ENCODE measurements at places on chromosomes 11 and 22. TPM values are rescaled to one million over a fixed set of nuclear protein-coding genes. Genes with fewer than 3 reads are reported as not detected.

DNA sequence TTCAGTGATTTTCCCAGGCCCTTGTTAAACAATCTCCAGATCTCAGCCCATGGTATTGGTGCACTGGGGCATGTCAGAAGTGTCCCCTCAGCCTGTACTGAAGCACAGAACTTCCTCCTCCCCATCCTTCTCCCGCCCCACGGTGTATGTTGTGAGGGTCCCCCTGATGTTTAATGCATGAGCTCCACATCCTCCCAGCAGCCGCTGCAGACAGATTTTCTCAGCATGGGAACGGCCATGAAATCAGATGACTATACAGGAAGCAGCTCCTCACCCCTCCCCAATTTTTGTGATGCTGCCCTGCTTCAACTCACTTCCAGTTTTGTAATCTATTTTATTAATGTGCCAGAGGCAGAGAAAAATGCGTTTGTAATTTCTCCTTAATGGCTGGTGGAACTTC lies 406.0 kb downstream of the MIAT start:
- no peak for DNase-seq

DNA sequence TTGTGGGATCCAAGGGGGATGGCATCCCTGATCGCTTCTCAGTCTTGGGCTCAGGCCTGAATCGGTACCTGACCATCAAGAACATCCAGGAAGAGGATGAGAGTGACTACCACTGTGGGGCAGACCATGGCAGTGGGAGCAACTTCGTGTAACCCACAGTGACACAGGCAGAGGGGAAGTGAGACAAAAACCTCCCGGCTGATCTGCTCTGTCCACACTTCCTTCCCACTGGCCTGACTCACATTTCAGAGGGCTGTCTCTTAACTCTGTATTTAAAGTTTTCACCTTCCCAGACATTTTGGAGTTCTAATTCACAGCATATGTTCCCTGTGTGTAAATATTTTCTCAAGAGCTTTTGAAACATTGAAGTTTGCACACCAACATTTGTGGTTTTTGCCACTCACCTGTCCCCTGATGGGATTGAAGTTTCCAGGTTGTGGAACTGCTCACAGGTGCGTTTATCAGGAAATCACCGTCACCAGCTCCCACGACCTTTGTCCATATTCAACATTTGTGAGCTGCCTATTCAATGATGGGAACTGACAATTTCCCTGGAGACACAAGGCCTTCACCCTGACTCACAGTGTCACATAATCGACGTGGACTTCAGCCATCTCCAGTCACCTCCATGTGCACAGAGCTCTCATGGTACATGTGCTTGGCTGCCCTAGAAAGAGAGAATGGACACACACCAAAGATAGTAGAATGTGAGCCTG lies 99.2 kb downstream of the VPREB1 start:
- no peak for DNase-seq

- DNase-seq = peak; percentile 25
These were observed 135.0 kb downstream of the CRYBB2 start for GRCh38 chr22:25354456-25354855.

GRCh38 chr11:118153516-118153915 lies 893 bp upstream of the SCN4B start:
- DNase-seq = peak; percentile 55

DNA sequence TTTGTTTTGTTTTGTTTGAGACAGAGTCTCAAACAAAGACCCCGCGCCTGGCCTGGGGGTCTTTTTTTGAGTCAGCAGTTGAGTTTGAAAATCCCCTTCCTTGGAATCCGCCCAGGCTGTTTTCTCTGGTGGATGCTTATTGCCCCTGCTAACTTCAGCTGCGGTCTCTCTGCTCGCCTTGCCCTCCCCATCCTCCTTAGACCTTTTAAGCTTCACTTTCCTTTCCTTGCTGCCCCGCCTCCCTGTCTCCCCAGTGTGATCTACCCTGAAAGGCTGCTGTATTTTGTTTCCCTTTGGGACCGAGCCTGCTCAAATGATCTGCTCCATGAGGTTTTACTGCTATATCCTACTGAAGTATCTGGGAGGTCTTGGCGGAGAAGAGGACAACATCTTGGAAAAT lies 2.5 kb downstream of the USP18 start:
- peak; percentile 58 for DNase-seq

Gene MPZL3
- total RNA-seq = 0.42 TPM

Gene CHRM1
- not detected for total RNA-seq

Gene TUBA8
- 2.7 TPM for total RNA-seq

Gene CSNK2A3
- total RNA-seq = 1.6 TPM

All from H7 (cell line).